ENCODE measurements at places on chromosomes 3 and 15.

GRCh38 chr15:99248000-99248715, 1.2 kb downstream of the TTC23 start:
- no peaks in the 10 kb centered on the region for H3K27me3 ChIP-seq
- DNase-seq, result no peak
- no peaks in the 10 kb centered on the region for H3K36me3 ChIP-seq
- H3K27ac ChIP-seq, result no peak overlapping the region
- no peak overlapping the region for H3K4me3 ChIP-seq

GRCh38 chr3:30811151-30811795, 83.2 kb downstream of the GADL1 start:
- no peaks in the 10 kb centered on the region for H3K27me3 ChIP-seq
- H3K4me1 ChIP-seq, result no peaks in the 10 kb centered on the region
- no peaks in the 10 kb centered on the region for H3K36me3 ChIP-seq
- DNase-seq, result no peak
- H3K4me3 ChIP-seq, result no peak overlapping the region

DNA sequence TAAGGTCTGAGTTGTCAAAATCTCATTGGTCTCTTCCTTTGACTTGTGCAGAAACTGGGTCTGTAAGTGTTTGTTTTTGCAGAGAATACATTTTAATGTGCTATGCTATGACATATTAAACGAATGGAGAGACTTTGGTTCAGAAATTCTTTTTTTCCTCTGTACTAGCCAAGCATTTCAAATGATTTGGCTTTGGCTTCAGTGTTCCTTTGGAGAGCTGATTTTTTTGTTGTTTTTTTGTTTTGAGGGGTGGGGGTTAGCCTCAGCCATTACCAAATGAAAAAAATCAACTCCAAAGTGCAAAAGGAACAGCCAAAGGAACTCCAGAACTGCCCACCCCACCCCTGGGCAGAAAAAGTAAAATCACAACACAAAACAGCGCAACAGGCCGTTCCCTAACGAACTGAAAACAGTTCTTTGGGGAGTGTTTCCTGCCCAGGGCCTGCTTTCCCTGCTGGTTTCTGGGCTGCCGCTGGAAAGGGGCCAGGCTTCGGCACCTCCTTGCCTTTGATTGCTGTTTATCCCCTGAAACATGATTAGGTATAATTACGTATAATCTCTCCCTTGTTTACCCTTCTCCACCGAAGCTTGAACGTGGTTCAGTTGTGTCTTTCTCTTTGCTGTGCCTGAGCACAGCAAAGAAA, 57.6 kb upstream of the NEO1 start:
- no peak overlapping the region for H3K27ac ChIP-seq
- no peak for DNase-seq
- H3K27me3 ChIP-seq, result no peaks in the 10 kb centered on the region
- no peaks in the 10 kb centered on the region for H3K4me1 ChIP-seq
- H3K4me3 ChIP-seq, result no peak overlapping the region

DNA sequence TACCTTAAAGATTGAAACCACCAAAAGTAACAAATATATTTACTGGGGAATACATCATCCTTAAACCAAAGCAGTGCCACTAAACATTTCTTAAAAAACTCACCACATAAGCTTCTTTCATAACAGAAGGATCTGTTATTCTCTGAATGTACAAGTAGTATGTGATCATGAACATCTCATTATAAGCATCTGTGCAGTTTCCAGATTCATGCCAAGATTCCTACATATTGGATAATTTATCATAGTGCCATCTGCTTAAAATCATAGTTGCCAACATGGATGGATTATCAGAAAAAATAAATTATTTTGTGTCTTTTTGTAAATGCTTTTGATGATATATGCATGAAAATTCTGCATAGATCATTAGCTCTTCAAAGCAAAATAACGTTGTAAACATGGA, 21.8 kb upstream of the BCHE start:
- no peak overlapping the region for H3K27ac ChIP-seq
- no peaks in the 10 kb centered on the region for H3K4me1 ChIP-seq
- no peaks in the 10 kb centered on the region for H3K27me3 ChIP-seq
- no peak for DNase-seq

DNA sequence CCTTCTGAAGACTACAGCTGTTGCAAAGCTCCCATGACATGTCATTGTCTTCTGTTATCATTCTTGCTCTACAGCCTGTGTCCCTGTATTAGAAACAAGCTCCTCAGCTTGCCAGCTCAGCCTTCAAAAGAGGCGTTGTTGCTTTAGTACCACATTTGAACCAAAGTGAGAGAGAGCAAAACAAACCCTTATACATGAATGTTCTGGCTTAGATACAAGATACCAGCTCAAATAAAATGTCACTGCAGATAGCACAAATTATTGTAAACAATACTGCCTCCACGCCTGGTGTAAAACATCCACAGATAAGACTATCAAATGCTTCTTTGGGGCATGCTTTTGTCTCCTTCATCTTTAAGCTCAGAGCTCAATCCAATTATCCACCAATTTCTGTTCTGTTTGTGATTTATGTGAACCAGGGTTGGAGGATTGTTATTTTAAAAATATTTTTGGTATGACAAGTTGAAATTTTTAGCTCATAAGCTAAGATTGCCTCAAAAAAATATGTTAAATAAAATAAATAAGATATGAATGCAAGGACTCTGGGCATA, 403.6 kb upstream of the CDIN1 start:
- H3K36me3 ChIP-seq, result no peaks in the 10 kb centered on the region
- DNase-seq, result no peak
- no peaks in the 10 kb centered on the region for H3K4me1 ChIP-seq
- no peak overlapping the region for H3K4me3 ChIP-seq
- H3K27ac ChIP-seq, result no peak overlapping the region

DNA sequence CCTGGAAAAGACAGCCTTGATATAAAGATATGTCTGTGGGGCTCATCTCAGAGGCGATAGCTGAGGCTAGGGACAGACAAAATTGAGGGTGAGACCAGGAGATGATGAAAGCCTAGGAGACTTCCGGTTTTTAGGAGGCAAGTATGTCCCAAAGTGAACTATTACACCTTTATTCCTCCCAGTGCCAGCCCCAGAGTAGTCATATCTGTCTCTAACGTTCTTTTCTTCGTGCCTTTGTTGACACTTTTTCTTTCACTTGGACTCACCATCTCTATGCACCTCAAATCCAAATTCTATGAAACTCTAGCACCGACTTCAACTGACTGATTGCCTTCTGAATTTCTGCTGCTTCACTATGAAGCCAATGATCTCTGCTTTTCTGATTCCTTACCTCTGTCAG, 93.8 kb upstream of the RASGRP1 start:
- DNase-seq, result no peak
- no peaks in the 10 kb centered on the region for H3K27me3 ChIP-seq
- H3K4me3 ChIP-seq, result no peak overlapping the region
- peaks cover 68% of the 10 kb centered on the region for H3K4me1 ChIP-seq
- H3K27ac ChIP-seq, result no peak overlapping the region

- no peak for DNase-seq
- no peak overlapping the region for H3K27ac ChIP-seq
- H3K27me3 ChIP-seq, result no peaks in the 10 kb centered on the region
Measured at GRCh38 chr3:152756807-152757206, 78.1 kb upstream of the P2RY1 start.

GRCh38 chr3:49519916-49520385, 34.3 kb upstream of the BSN start:
- H3K4me1 ChIP-seq, result no peaks in the 10 kb centered on the region
- DNase-seq, result no peak
- H3K27ac ChIP-seq, result no peak overlapping the region

DNA sequence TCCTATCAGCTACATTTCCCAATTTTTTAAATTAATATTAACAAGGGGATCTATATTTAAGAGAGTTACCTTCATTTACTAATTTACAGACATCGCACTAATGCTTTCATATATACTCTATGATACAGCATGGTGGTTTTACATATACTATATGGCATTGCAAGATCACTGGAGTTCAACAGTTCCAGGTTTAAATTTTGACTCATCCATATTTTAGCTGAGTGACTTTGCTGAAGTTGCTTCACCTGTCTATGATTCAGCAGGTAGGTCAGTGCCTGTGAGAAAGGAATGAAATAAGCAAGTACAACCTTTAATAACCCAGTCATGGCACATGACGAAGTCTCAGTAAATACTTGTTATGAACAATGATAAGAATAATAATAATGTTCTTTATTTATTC, 211.1 kb downstream of the P3H2 start:
- H3K4me1 ChIP-seq, result no peaks in the 10 kb centered on the region
- H3K27me3 ChIP-seq, result no peaks in the 10 kb centered on the region
- no peak for DNase-seq

DNA sequence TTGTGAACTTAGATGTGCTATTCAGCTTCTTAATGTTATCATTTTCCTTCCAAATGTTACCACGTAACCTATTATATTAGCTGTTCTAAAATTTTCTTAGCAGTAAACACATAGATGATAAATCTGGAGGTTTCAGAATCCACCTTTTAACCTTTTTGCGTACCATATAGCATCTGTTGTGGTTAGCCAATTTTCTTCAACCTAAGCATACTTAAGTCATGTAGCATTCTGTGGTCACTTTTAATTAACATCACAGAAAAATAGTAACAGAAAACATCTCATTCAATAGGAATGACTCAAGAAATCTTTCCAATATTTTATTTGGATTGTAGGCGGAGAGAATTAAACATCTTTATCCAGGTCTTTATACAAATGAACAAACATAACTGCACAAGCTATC, 1465.3 kb upstream of the GBE1 start:
- H3K27me3 ChIP-seq, result no peaks in the 10 kb centered on the region
- no peaks in the 10 kb centered on the region for H3K36me3 ChIP-seq
- DNase-seq, result no peak
- no peak overlapping the region for H3K27ac ChIP-seq
- no peak overlapping the region for H3K4me3 ChIP-seq
- no peaks in the 10 kb centered on the region for H3K4me1 ChIP-seq

Measured in CD8-positive, alpha-beta memory T cell (primary cell).